ENCODE measurements at places on chromosomes 5 and 9. TPM values are rescaled to one million over a fixed set of nuclear protein-coding genes. Genes with fewer than 3 reads are reported as not detected.

DNA sequence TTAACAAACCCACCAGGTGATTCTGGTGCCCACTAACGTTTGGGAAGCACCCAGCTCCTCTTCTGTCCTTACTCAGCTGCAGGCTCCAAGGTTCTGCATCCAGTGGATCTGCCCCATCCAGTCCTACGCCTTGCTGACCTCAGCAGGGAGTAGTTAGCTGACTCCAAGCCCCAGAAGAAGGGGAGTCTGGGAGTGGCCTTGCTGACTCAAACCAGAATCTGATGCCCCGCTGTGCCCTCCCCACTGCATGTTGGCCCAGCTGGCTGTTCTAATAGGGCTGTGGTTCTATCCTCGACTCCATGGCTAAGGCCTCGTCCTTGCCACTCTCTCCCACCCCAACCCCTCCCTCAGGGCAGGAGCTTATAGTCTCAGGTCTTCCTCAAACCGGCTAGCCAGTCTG lies 136.3 kb downstream of the TTLL11 start:
- DNase-seq: no peak

DNA sequence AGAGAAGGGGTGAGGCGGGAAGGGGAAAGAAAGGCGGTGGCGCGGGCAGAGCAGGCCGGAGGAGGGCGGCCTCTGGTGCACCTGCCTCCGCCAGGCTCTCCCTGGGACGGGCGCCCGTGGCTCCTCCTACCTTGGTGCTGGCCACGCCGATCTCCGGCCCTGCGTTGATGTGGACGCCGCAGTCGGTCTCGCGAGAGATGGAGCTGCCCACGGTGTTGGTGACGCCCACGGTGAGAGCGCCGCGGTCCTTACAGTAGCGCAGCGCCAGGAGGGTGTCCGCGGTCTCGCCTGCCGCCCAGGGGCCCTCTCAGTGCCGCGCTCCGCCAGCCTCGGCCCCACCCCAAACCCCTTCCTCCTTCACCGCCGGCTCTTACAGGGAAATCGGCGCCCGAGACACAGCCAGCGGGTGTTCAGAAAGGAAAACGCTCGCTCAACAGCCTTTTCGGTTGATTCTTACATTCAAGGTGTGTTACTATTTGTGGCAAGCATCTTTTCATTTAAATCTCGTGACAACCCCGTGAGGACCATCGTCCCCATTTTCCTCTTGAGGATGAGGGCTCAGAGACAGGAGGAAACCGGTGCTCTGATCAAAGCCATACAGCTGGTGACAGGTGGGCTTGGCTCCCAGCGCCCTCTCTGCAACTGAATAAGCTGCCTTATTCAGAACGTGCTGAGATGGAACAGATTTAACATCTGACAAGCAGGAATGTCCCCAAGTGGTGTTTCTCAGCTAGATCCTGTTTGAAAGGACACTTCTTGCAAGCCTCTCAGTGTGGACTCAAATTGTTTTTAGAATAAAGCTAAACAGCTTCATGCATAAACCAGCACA lies 22.0 kb upstream of the MAPK9 start:
- no peak for DNase-seq

GRCh38 chr5:51159164-51159563 lies 224.1 kb upstream of the ISL1 start:
- no peak for DNase-seq

GRCh38 chr9:84862810-84863287 lies 193.3 kb downstream of the NTRK2 start:
- DNase-seq: no peak

DNA sequence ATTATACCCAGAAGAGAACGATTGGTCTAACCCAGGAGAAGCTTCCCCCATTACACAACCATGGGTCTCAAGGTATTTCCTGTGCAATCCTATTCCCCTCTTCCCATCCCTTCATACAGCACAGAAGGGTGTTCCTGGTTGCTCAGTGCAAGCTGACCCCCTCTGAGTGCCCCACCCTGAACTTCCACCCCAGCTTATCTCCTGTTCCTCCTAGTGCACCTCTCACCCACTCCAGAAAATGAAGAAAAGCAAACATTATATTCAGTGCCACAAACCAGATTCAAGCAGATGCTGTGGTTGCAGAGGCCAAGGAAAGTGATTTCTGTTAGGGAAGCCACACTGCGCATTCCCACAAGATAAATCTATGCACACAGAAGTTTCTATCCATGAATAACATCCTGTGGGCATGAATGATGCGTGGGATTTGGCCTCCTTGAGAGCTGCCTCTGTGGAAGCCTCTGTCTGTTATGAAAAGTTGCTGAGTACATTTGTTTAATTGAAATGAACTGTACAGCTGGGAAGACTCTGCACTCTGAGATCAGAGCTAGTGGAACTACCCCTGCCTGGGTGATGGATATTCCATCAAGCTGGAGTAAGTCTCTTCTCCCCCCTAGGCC lies 2.2 kb upstream of the OR2S2 start:
- no peak for DNase-seq

GRCh38 chr5:21806943-21807342 lies 1046.2 kb downstream of the CDH12 start:
- no peak for DNase-seq

The TMEM232 gene
- 22.2 TPM for total RNA-seq

The NR6A1 gene
- total RNA-seq: 2.5 TPM

Data from dorsolateral prefrontal cortex (tissue), 122 donors.